GM06990 (cell line): ENCODE measurements at places on chromosomes 11 and 22.

DNA sequence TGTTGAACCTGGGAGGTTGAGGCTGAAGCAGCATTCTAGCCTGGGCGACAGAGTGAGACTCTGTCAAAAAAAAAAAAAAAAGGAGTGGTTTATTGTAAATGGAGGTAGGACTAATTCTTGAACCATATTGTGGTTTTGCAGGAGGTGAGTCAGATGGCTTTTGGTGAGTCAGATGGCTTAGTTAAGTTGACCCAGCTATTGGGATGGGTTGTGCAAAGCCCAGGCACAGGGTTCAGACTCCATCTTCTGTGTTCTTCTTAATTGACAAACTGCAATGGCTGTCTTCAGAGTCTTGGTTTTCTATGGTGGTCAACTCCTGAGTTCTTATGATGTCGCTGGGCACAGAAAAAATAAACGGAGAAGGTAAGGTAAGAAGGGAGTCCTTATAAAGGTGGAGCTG is 182.7 kb downstream of the ADAMTS15 start:
- DNase-seq = no peak

- no peak for DNase-seq
Observed at GRCh38 chr11:118633979-118634378, 26.6 kb downstream of the PHLDB1 start.

DNA sequence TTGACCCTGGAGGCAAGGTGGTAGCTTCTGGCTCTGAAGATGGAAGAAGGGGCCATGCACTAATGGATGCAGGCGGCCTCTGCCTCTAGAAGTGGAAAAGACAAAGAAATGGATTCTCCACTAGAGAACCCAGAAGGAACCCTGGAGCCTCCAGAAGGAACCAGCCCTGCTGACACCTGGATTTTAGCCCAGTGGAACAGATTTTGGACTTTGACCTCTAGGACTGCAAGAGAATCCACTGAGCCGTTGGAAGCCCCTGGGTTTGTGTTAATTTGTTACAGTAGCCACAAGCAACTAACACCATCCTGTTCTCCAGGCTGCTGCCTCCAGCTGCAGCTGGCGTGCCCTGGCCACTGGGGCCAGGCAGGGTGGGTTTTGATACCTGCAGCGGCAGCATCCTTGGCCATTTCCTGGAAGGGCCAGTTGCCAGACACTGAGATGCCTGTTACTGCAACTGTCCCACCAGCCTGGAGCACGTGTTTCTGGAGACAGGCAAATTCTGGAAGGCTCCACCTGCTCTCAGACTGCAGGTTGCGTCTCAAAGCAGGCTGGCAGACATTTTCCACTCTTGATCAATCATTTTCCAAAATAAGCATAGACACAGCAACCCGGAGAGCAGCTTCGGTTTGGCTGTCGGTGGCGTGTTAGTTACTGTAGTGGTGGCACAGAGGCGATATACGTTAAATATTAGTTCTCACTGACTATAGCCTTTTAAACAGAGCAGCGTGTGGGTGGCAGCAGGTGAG is 76.8 kb upstream of the PARVG start:
- DNase-seq = no peak

DNA sequence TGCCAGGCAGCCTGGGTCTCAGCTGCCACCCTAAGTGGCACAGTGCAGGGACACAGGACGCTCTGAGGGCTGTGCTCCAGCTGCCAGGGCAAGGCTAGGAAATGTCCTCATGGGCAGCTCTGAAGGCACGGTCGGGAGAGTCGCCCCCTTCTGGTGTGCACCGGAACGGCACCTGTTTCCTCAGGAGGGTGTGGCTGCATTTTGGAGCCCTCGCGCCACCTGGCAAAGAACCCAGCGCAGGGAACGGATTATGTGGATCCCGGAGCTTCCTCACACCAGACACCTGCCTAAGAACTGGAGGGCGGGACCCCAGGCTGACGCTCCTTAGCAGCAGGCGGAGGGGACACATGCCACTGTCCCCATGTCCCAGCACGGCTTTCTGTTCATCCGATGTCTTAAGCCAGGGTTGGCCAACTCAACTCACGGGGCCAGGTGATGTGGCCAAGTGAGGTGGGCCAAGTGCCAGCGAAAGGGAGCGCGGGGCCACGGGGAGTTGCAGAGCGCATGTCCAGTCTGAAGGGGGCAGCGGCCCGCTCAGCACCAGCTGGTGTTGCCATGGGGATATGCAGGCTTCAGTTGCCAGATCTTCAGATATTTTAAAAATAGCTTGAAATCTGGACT is 5.1 kb upstream of the SLC22A8 start:
- no peak for DNase-seq

GRCh38 chr11:10443152-10443551 is 11.9 kb upstream of the AMPD3 start:
- no peak for DNase-seq

- DNase-seq = no peak
Observed at GRCh38 chr11:62179995-62180394, 10.0 kb upstream of the SCGB1D1 start.

GRCh38 chr11:7208391-7208790 is 43.3 kb upstream of the SYT9 start:
- no peak for DNase-seq

DNA sequence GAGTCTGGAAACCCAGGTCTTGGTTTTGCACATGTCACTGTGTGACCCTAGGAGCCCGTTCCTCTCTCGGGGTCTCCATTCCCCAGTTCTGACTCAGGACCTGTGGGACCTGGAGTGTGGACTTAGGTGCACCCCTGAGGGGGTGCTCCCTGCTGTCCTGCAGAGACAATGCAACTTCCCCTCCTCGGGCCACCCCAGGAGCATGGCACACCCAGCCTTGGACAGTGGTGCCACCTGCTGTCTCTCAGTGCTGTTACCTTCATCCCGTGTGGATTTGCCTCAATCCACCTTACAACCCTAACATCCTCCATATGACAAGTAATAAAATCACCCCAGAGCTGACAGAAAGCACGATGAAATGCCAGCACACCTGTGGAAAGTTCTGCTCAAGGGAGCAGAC is 27.5 kb upstream of the CRYBB3 start:
- no peak for DNase-seq

DNA sequence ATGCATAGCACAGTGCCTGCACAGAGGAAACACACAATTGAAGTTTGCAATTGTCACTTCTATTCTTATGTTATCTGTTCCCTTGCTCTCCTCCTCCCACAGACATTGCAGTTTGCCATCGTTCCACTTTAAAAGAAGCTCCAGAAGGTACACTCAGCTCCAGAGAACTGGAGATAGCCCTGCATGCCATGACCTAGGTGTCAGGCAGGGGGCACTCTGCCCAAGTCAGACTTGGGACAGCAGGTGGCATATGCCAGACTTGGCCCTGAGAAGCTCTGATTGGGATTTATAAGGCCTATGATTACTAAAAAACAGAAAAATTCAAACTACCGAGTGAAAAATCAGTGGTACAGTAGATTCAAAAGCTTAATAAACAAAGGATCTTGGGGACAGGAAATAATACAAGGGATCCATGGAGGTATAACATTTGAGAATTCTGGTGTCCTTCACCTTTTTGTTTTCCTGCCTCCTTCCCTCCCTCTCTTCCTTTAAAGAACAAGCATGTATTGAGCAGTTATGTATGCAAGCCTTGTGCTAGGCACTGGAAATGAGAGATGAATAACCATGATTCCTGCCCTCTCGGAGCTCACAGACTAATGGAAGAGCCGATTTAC is 40.0 kb downstream of the TENM4 start:
- DNase-seq = no peak

GRCh38 chr22:26763633-26764361 is 106.4 kb downstream of the MIAT start:
- DNase-seq = no peak

- DNase-seq = no peak
Observed at GRCh38 chr11:110297076-110297725, 787 bp upstream of the RDX start.

GRCh38 chr11:92802644-92803043 is 166.8 kb upstream of the MTNR1B start:
- no peak for DNase-seq

- no peak for DNase-seq
Observed at GRCh38 chr11:36023922-36024321, 80.1 kb downstream of the LDLRAD3 start.

GRCh38 chr11:78941226-78941851 is 366.7 kb upstream of the NARS2 start:
- DNase-seq = no peak

- DNase-seq = no peak
Observed at GRCh38 chr22:26241361-26241760, 72.1 kb downstream of the SEZ6L start.

GRCh38 chr11:71248251-71248570 is 4.2 kb downstream of the SHANK2 start:
- DNase-seq = no peak

- DNase-seq = no peak
Observed at GRCh38 chr11:23314162-23314561, 453.9 kb upstream of the CCDC179 start.

GRCh38 chr11:95764267-95764898 is 25.2 kb downstream of the FAM76B start:
- DNase-seq = peak; percentile 13

DNA sequence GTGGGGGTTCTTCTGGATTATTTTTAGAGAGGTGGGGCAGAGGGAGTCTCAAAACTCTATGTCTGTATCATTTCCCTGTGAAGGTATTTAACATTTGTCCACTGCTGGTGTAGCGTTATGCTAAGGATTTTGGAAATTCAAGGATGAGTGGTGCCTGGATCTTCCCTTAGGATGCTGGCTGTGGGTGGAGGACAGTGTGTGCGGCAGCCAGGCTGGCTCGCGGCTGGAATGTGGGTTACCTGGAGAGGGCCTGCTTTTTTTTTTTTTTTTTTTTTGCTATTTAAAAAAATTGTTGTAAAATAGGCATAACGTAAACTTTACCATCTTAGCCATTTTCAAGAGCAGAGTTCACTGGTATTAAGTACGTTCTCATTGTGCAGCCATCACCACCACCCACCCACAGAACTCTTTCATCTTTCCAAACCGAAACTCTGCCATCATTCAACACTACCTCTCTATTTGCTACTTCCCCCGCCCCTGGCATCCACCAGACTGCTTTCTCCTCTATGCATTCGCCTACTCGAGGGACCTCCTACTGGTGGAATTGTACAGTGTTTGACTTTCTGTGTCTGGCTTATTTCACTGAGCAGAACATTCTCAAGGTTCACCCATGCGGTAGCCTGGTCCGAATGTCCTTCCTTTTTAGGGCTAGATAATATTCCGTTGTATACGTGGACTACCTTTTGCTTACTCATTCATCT is 67.1 kb downstream of the PARVB start:
- no peak for DNase-seq

GRCh38 chr22:42711281-42711731 is 9.4 kb downstream of the A4GALT start:
- no peak for DNase-seq

GRCh38 chr11:298406-299065 is 790 bp downstream of the IFITM5 start:
- no peak for DNase-seq

DNA sequence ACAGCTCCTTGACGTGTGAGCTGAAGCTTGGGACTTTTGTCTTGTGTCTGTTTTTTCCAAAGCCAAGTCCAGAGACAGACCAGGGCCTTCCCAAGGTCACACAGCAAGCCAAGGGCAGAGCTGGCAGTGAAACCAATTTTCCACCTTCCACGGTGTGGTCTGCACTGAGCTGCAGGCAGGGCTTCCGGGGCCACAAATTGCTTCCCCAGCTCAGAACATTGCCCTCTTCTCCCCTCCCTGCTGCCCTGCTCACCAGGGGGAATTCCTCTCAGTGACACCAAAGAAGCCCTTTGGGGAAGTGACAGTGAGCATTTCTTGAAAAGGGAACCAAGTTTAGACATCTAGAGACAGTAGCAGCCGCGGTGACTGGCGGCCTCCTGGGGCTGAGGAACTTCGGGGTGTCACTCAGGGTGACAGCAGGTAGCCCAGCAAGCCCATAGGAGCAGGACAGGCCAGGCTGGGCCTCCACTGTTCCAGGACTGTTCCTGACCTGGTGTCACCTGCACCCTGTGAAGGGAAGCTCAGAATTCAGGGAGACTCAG is 9.2 kb downstream of the FXYD2 start:
- peak; percentile 84 for DNase-seq

- no peak for DNase-seq
Observed at GRCh38 chr11:50412832-50413231, 380.2 kb downstream of the OR4C45 start.

GRCh38 chr11:12188548-12189317 is 78.3 kb downstream of the MICAL2 start:
- DNase-seq = no peak

- DNase-seq = no peak
Observed at GRCh38 chr11:15883455-15883920, 472.9 kb downstream of the SOX6 start.

DNA sequence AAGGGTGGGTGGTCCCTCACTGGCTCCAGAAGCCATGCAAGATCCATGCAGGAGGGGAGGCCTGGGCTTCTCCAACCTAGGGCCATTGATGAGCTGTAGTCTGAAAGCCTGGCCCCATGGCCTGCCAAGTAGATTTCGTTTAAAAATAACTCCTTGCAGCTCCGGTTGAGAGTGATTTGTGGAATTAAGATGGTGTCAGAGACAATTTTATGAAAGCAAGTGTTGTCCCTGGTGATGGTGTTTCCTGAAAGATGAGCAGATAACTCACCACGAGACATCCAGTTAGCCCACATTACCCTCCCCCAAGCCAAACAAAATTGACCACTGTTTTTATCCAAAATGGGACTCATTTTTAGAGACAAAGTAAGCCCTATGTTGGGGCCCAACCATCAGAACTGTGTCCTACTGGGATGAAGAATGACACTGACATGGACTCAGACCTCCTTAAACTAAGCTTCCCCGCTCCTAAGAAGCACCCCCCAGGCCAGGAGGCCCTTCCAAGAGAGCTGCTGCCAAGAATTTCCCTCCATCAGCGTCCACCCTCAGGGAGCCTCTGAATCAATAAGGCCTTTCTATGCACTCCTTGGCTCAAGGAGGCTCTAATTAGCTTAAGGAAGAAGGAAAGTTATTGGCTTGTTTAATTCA is 174.2 kb upstream of the NCAM1 start:
- DNase-seq = no peak

DNA sequence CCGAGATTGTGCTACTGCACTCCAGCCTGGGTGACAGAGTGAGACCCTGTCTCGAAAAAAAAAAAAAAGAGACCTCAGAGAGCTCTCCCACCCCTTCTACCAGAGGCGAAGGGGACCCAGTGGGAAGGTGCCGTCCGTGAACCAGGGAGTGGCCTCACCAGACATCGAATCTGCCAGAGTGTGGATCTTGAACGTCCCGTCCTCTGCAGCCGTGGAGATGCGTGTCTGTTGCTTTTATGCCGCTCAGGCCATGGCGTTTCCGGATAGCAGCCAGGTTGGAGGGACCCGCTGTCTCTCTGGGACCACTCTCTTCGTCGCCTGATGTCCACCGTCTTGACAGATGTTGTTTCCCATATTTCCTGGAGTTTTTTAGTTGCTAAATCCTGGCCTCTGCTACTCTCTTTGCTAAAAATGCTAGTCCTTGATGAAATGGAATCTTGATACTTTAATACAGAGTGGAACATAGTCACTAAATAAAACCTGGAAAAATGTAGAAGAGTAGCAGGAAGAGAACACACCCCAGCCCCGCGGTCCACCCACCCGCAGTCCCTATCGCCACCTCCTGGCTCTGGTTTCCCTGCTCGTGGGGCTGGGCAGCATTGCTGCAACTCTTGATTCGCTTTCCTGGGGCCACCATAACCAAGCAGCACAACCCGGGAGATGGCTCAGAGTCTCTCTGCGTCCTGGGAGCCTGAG is 12.0 kb upstream of the MUC6 start:
- no peak for DNase-seq

GRCh38 chr11:130178441-130179339 is 19.1 kb downstream of the ST14 start:
- DNase-seq = no peak
